ENCODE measurements at places on chromosomes 11 and 22.
A peak's percentile ranks its signal among the peaks of the same experiment; 100 is the strongest.

GRCh38 chr11:77444261-77444660, 29.6 kb downstream of the PAK1 start:
- DNase-seq: no peak

DNA sequence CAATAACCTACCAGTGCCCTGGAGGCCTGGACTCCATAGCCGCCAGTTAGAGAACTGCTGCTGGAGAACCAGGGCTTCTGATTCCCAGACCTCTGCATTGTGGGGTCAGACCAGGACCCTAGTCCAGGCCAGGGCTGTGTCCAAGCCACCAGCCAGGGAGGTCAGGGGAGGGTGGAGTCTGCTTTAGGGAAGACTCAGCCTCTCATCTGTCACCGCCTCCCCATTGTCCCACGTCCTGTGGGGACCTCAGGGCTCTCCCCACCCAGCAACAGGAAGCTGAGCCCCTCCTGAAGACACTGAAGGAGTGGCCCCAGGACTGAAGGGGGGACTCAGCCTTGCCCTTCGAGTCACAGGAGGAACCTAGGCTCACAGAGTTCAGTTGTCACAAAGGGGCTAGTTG, 41.2 kb downstream of the PDE2A start:
- no peak for DNase-seq

- no peak for DNase-seq
These were observed 68.1 kb downstream of the GRIK4 start for GRCh38 chr11:120579611-120580031.

DNA sequence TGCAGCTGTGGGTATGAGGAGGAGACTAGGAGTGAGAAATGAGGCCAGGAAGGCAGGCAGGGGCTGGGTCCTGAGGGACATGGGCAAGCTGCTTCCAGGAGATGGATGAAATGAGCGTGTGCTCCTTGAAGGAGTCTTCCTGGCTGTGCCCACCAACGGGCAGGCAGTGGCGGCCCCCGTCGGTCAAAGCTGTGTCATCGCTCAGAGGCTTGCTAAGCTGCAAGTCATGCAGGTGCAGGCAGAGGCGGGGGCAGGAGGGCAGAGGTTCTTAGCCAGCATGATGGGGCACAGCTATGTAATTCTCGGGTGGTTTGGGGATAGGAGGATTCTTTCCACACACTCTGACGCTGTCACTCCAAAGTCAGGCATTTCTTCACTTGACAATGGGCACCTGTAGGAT, 12.5 kb upstream of the PEX26 start:
- no peak for DNase-seq

DNA sequence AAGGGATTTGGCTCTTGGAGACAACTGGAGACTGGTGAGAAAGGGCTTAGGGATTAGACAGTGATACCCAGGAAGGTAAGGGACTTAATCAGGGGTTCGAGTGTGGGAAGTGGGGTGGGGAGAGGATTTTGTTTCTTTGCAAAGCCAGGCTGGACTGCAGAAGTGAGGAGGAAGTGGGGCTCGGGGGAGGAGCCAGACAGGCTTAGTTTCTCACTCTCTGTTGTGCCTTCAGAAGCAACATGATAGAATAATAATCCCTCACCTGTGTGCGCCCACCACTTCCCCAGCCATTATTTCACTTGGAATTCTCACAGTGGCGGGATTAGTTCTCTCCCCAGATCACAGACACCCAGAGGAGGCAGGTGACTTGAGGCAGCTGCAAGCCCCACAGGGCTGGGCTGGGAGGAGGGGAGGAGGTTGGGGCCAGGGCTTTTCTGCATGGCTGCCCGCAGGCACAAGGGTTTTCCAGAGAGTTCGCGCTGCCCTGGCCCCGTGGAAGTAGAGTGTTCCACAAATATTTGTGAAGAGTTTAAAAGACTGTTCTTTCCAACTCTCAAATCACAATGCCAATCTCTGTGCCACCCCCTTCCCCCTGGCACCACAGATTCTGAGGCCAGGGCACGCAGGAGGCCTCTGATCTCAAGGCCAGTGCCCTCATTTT, 4.0 kb upstream of the SEC14L2 start:
- DNase-seq: no peak

DNA sequence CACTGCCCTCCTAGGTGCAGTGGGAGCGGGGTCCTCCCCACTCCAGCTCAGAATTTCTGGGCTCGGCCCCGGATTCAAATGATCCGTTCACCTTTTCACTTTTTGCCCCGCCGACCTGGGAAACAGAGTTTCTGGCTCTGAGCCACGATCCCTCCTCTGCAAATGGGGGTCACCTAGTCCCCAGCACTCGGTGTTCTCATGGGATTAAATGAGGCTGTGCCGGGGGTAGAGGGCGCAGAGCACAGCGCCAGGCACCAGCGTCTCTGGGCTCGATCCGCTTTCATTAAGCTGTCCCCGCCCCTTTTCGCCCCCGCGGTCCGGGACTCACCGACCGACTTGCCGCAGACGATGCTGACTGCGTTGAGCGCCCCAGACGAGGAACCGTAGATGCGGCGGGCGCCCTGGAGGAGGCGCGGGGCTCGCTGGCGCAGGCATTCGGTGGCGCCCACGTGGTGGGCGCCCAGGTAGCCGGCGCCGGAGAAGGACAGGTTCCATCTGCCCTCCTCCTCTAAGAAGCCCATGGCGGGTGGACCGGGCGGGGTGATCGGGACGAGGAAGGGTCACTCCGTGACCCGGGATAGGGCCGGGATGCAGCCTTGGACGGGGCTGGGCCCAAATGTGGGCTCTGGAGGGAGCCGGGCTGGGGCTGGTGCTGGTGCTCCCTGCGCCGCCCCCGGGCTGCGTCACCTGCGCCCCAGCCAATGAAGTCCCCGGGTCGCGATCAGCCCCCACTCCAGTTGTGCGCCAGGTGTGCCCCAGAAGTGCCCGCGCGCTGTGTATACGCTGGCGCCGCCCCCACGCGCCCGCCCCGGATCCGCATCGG, at the start of gene PNPLA5:
Gene PNPLA5, minus strand, starts transcription at position 654 of the 823 bp plus-strand sequence. Its CDS starts 133 bp downstream, at position 521.
- DNase-seq: peak; percentile 20

DNA sequence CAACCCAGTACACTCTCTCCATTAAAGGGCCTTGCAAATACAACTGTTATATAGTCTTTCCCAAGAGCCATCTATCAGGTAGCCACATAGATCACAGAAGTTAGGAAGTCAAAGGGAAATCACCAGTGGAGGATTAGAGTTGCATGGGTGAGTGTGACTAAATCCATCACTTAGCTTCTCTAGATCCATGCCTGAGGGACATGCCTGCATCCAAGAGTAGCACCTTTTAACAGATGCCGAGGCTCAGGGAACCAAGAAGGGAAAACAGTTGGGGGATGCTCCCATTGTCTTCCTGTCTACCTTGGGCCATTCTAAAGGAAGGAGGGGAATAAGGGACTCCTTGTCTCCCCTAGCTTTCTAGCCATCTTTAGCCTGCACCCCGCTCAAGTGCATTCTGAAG, 77.9 kb downstream of the XRRA1 start:
- no peak for DNase-seq

DNA sequence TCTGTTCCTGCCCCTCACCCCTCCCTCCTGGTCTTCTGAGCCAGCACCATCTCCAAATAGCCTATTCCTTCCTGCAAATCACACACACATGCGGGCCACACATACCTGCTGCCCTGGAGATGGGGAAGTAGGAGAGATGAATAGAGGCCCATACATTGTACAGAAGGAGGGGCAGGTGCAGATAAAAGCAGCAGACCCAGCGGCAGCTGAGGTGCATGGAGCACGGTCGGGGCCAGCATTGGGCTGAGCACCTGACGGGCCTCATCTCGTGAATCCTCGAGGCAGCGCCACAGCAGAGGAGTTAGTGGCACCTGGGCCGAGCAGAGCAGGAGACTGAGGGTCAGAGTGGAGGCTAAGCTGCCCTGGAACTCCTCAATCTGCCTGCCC, 941.8 kb downstream of the BRD1 start:
- DNase-seq: no peak

DNA sequence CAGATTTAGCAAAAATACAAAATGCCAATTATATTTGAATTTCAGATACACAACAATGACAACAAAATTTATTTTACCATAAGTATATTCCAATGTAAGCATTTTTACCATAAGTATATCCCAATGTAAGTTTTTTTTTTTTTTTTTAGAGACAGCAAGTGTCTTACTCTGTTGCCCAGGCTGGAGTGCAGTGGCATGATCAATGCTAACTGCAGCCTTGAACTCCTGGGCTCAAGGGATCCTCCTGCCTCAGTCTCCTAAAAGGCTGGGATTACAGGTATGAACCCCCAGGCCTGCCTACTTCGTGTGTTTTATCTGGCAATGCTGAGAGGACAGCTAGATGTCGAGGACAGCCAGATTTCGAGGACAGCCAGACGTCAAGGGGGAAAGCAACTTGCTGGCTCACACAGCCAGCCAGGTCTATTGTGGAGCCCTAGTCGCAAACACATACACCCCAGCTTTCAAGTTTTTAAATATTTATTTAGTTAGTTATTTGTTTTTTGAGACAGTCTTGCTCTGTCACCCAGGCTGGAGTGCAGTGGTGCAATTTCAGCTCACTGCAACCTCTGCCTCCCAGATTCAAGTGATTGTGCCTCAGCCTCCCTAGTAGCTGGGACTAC, 1.1 kb upstream of the SERPING1 start:
- DNase-seq: no peak

DNA sequence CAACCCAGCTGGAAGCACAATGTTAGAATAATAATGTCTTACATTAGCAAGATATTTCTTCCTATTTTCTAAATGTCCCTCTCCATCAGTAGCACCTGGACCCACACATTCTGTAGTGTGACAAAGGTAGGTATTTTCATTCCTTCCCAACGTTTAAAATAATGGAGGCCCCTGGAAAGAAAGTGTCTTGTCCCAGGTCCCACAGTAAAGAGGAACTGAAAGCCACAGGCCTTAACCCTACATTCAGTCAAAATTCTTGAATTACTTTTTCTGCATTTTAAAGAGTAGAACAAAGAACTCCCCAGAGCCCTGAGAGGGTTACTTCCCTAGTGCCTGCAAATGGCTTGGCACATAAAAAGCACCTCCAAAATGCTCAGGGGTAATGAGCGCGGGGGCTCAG, 26.3 kb downstream of the OPCML start:
- DNase-seq: no peak

GRCh38 chr11:72569966-72570892, 104.0 kb downstream of the PDE2A start:
- no peak for DNase-seq

GRCh38 chr11:28964811-28965210, 856.6 kb downstream of the METTL15 start:
- DNase-seq: no peak

- no peak for DNase-seq
These were observed 27.9 kb upstream of the SLC36A4 start for GRCh38 chr11:93225662-93226061.

- DNase-seq: no peak
These were observed 19.5 kb downstream of the GNAZ start for GRCh38 chr22:23089633-23090456.

- no peak for DNase-seq
These were observed 110.3 kb downstream of the ZBTB16 start for GRCh38 chr11:114169821-114170220.

DNA sequence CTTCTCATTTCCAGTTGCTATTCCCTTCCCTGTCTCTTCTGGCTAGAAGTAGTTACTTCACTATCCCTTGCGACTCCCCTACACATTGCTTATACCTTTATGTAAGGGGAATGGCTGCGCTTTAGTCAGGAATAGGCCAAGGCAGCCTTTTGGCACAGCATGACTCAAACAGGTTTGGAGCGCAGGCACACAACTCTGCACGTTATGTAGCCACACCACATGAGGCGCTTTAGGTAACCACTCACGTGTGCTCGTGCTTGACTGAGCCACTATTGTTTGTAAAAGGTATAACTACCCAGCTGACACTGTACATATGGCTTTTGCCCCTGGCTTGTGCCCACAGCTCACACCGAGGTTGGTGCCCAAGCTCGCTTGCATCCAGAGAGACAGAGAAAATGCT, 46.7 kb upstream of the LIPT2 start:
- no peak for DNase-seq

- DNase-seq: no peak
These were observed 51.6 kb downstream of the CYTH4 start for GRCh38 chr22:37333724-37334460.

DNA sequence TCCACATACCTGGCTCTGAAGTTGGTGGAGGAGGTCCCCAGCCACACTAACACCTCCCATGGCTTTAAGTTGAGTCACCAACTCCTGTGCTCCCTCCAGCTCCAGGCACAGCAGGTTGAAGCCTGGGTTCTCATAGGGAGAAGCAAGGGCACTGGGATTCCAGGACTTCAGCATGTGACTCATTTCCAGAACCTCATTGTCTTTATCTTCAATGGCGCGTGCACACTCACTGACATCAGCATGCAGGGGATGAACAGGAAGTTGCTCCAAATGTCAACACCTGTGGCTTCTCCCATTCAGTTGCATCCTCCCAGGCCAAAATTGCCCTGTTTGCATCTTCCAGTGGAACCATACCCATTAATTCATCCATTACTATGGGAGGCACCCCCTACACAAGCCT, 5.8 kb upstream of the UBQLNL start:
- no peak for DNase-seq

DNA sequence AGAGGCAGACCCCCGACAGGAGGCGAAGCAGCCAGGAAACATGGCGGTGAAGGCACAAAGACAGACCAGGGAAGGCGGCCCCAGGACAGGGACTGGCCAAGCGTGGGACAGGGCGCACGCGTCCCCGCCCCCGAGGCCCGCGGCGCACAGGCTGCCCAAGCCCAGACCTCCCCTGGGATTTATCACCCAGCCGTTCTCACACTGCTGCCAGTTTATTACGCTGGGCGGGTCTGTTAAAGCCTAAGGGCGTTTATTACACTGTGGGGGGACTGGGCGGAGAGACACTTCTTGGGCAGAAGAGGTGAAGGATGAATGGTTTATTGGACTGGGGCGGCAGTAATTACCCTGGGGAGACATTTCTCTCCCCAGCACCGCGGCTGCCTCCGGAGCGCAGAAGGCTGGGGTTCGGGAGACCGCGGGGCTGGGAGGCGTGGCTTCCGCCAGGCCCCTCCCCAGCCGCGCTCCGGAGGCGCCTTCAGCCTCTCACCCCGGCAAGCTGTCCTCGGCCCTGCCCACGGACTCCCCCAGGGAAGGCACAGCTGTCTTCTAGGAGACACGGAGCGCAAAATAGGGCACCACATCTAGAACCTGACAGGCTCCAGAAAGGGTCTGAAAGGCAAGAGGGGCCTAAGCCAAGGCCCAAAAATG, 47.1 kb downstream of the SLC22A12 start:
- DNase-seq: no peak

- DNase-seq: no peak
These were observed 77.3 kb downstream of the YAP1 start for GRCh38 chr11:102187416-102188151.

- DNase-seq: no peak
These were observed 38.2 kb downstream of the TRIOBP start for GRCh38 chr22:37734964-37735451.

GRCh38 chr11:94148189-94148588, 19.5 kb downstream of the PANX1 start:
- no peak for DNase-seq
